ENCODE measurements at places on chromosomes 6 and 20.

GRCh38 chr6:2558098-2558680 lies 192.5 kb downstream of the MYLK4 start:
- no peak for DNase-seq
- H3K27me3 ChIP-seq = peaks cover 9% of the 10 kb centered on the region
- H3K27ac ChIP-seq = no peak overlapping the region

GRCh38 chr20:50572938-50573777 lies 63.0 kb downstream of the PTPN1 start:
- peaks cover 69% of the 10 kb centered on the region for H3K4me1 ChIP-seq
- no peak overlapping the region for H3K4me3 ChIP-seq
- peaks cover 61% of the 10 kb centered on the region for H3K36me3 ChIP-seq

GRCh38 chr20:59512651-59513050 lies 91.7 kb upstream of the PHACTR3 start:
- no peaks in the 10 kb centered on the region for H3K36me3 ChIP-seq
- no peak for DNase-seq
- H3K4me1 ChIP-seq = no peaks in the 10 kb centered on the region
- H3K4me3 ChIP-seq = no peak overlapping the region
- H3K27ac ChIP-seq = no peak overlapping the region

DNA sequence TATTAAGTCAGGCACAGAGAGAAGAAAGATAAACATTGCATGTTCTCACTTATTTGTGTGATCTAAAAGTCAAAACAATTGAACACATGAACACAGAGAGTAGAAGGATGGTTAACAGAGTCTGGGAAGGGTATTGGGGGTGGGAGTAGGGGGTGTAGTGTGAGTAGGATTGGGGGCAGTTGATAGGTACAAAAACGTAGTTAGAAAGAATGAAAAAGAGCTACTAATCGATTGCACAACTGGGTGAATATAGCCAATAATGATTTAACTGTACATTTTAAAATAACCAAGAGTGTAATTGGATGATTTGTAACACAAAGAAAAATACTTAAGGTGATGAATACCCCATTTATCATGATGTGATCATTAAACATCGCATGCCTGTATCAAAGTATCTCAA lies 333.3 kb downstream of the HAO1 start:
- no peaks in the 10 kb centered on the region for H3K4me1 ChIP-seq
- DNase-seq = no peak
- H3K4me3 ChIP-seq = no peak overlapping the region
- no peak overlapping the region for H3K27ac ChIP-seq
- no peaks in the 10 kb centered on the region for H3K36me3 ChIP-seq

DNA sequence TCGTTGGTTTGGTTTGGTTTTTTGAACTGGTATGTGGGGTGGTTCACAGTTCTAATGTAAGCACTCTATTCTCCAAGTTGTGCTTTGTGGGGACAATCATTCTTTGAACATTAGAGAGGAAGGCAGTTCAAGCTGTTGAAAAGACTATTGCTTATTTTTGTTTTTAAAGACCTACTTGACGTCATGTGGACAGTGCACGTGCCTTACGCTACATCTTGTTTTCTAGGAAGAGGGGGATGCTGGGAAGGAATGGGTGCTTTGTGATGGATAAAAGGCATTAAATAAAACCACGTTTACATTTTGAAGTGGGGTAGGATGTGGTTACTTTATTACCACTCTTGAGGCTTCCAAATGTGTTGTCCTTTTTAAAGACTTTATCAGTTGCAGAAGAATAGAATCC lies 168.0 kb downstream of the ZMYND8 start:
- no peak overlapping the region for H3K27ac ChIP-seq
- H3K4me1 ChIP-seq = peaks cover 9% of the 10 kb centered on the region
- peaks cover 16% of the 10 kb centered on the region for H3K27me3 ChIP-seq
- H3K36me3 ChIP-seq = no peaks in the 10 kb centered on the region
- no peak for DNase-seq
- H3K4me3 ChIP-seq = no peak overlapping the region

GRCh38 chr6:107712665-107713551 lies 111.2 kb downstream of the SCML4 start:
- peaks cover 2% of the 10 kb centered on the region for H3K36me3 ChIP-seq
- H3K4me1 ChIP-seq = peaks cover 57% of the 10 kb centered on the region
- H3K27me3 ChIP-seq = no peaks in the 10 kb centered on the region
- DNase-seq = peak; percentile 77
- peak overlapping the region; percentile 64 for H3K4me3 ChIP-seq

- DNase-seq = no peak
- H3K27ac ChIP-seq = no peak overlapping the region
- no peaks in the 10 kb centered on the region for H3K36me3 ChIP-seq
- no peaks in the 10 kb centered on the region for H3K4me1 ChIP-seq
These were observed 168.9 kb upstream of the COL21A1 start for GRCh38 chr6:56416247-56416646.
